GM23338 (cell line): ENCODE measurements at places on chromosomes 5 and 9.

DNA sequence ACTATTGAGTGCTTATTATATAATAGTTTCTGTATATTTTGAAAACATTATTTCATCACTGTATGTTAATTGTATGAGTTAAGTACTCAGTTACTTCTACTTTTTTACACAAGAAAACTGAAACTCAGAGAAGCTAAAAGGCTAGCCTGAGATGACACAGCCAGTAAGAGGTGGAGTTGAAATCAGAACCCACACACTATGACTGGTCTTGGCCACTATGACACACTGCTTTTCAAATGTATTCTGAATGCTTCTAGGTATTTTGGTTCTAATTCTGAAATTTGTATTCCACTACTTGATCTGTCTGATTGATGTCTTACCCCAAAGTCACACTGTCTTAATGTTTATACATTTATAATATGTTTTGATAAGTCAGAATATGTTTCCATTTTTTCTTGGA, 181.8 kb downstream of the ZDHHC21 start:
- DNase-seq = no peak

DNA sequence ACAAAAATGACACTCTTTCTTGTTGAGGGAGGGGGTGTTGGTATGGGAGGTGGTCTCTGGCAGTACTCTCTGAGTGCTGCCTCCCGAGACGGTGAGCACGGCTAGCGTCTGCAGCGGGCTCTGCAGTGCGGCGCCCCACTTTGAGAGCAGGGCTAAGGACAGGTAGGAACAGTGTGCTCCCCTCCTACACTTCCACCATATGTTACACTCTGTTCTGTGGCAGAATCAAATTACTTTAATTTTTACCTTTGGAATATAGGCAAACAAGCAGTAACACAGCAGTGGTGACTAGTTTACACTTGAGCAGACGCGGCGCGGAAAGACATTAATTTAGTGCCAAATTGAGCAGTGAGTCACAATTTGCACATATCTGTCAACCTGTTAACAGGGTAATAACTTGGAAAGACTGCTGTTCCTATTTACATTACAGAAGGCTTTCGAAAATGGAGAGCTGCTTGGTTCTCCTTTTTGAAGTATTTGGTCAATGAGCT, 136.3 kb downstream of the MED27 start:
- DNase-seq = peak; percentile 41

DNA sequence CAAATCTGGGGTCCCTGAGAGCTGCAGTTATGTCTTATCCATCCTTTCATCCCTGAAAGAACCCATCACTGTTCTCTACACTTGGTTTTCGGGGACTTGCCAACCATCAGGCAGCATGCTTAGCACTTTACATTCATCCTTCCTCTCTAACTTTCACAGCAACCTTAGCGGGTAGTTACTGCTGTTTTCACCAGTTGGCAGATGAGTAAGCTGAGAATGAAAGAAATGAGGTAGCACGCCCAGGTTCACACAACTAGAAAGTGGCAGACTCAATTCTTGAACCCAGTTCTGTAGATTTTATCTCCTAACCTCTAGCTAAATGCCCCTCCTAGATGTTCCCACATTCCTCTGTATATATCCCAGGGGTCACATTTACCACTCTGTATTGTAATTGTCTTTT, 342.0 kb upstream of the WWC1 start:
- DNase-seq = no peak

GRCh38 chr5:178524093-178524882, 65.9 kb downstream of the COL23A1 start:
- no peak for DNase-seq

GRCh38 chr5:1014346-1014745, 5.7 kb downstream of the NKD2 start:
- no peak for DNase-seq

DNA sequence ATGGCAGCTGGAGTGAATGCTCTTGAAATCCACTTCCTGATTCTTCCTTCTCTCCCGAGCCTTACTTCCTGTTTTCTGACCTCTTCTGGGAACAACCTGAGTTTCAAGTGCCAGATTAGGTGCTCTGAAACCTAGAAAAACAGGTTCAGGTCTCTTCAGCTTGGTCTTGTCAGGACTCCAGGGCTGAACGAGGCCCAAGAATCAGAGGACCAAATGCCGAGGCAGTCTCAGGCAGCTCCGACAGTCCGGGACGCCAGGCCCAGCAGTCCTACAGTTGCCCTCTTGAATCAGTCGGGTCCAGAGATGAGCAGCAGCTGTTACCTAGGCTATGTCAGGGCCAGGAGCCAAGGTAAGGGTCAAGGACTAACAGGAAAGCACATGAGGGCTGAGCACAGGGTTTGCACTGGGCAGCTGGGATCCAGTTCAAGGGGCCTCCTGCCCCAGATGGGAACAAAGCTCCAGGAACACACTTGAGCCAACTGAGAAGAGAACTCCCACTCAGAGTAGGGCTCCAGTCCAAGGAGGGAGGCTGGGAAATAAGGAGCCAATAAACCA, 38.3 kb upstream of the ADRA1B start:
- no peak for DNase-seq

- peak; percentile 58 for DNase-seq
These were observed 167.5 kb downstream of the CDK5RAP2 start for GRCh38 chr9:120412425-120412951.

GRCh38 chr5:127002390-127002789, 28.0 kb downstream of the MARCHF3 start:
- DNase-seq = no peak

- DNase-seq = peak; percentile 85
These were observed at the start of gene PHYKPL for GRCh38 chr5:178232124-178232919. Gene PHYKPL, minus strand, starts transcription at chr5:178232802. Its CDS starts 252 bp downstream, at chr5:178232550.
